ENCODE measurements at places on chromosomes 3 and 15.

DNA sequence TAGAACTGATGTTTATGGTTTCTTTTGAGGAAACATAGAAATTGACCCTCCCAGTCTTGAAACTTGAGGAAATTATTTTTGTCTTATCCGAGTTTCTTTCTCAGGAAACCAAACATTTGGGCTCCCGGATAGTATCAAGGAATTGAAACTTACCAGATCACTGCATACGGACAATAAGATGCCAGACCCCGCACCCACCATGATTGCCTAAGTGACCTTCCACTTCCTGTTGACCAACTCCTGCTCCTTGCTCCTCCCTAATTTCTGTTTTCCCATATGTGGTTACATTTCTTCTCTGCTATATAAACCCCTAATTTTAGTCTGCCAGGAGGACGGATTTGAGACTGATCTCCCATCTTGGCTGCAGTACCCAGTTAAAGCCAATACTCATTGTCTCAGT lies 118.4 kb upstream of the TPRG1 start:
- DNase-seq = no peak

DNA sequence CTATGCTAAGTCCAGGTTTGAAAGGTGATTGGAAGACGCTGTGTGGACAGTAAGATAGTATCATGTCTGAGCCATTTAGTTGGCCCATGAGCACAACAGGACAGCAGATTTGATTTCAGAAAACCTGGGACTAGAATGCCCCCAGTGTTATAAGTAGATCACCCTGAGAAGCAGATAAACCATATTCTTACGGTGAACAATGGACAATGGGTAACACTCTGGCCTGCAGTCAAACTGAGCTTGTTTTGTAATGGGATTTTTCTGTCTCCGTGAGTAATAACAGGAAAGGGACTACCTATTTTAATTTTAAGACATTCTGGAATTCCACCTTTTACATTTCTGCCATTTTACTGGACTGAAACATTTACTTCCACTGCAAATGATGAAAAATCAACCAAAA lies 71.5 kb downstream of the LDHAL6B start:
- no peak for DNase-seq

DNA sequence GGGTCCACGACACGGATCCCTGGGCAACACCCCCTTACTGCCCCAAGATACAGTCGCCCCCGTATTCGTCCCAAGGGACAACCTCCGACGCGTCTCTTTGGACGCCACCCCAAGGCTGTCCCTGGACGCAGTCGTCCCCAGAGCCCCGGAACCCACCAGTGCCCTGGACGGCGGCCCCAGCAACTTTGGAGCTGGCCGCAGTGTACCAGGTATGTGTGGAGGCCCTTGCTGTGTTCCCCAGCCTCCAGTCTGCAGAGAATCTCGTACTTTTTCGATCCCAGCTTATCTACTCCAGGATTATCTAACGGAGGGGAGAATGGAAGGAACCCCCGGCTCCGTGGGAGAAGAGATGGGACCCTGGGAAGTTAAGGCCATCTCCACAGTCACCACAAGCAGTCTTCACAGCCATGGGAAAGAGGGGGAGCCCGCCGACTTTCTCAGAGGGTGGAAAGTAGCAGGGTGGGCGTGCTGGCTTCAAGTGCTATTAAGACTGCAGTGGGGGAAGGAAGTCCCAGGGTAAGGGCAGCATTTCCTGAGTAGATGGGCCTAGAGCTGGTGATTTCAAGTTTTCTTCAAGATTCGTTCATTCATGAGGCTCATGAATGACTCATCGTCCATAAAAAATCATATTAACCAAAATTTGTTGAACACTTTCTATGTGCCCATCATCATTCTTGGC lies 1.1 kb downstream of the MESP2 start:
- DNase-seq = no peak

DNA sequence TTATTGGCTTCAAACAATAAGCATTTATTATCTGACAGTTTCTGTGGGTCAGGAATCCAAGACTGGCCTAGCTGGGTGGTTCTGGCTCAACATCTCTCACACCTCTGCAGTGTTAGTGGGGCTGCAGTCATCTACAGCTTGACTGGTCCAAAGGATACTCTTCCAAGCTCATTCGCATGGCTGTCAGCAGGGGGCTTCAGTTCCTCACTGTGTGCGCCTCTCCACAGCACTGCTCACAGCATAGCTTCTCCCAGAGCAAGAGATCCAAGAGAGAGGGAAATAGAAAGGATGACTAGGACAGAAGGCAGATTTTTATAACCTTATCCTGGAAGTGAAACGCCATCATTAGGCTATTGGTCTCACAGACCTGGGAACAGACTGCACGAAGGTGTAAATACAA lies 64.2 kb downstream of the MAGI1 start:
- no peak for DNase-seq

DNA sequence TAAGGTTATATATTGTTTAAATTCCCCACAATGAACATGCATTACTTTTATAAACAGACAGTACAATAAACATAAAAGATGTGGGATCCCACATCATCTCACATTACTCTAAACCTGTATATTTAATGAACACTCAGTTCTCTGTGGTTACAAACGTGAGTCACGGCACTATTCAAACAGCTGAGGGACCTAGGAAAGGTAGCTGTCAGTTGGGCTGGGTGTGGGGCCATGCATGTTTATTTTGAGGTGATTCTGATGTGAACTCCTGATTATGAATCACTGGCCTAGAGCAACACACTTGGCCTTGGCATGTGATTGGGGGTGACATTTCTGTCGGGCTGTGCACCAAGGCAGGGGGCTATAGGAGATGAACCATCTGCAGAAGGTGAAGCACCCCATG lies 147.6 kb upstream of the HACD2 start:
- no peak for DNase-seq

DNA sequence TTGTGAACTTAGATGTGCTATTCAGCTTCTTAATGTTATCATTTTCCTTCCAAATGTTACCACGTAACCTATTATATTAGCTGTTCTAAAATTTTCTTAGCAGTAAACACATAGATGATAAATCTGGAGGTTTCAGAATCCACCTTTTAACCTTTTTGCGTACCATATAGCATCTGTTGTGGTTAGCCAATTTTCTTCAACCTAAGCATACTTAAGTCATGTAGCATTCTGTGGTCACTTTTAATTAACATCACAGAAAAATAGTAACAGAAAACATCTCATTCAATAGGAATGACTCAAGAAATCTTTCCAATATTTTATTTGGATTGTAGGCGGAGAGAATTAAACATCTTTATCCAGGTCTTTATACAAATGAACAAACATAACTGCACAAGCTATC lies 1465.3 kb upstream of the GBE1 start:
- no peak for DNase-seq

GRCh38 chr3:154904328-154904727 lies 175.8 kb upstream of the MME start:
- DNase-seq = no peak

- no peak for DNase-seq
Measured at GRCh38 chr3:8458238-8458661, 43.4 kb upstream of the LMCD1 start.

Data from NCI-H1436 treated with DMSO at 0.1 percent for 48 hours (cell line).